Cerebellar cortex (tissue), 1 donor: ENCODE measurements at places on chromosomes 2 and 18.

DNA sequence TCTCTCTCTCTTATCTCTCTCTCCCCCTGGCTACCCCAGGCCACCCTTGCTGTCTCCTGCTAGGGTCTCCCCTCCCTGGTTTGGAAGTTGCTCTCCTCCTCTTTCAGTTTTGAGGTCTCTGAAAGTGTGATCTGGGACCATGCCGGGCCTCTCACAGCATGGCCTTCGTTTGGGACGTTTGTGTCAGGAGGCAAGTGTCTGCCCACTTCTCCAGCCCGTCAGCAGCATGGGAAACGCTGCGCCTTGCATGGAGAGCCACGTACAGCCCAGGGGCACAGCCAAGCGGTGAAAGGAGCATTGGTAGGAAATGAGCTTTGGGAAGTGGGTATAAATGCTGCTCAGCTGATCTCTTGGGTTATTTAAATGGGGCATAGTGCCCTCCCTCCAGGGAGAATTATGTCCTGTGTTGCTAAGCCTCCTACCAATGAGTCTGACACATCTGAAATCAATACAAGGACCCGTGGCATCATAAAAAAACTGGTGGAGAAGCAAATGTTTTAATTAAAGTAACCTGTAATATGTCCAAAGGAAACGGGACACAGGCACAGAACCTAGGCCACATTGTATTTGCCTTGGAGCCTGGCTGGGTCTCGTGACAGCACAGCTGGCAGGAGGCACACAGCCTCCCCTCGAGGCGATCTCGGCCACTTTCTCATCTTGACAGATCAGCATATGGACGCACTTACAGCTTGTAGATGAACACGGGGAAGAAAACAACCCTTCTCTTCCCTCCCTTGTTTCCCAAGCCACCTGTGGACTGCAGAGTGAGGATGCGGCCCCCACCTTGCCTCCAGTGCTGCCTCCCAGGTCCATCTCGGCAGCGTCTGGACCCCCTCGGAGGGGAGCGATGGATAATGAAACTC, 72.7 kb downstream of the SH3RF3 start:
- DNase-seq, result no peak

DNA sequence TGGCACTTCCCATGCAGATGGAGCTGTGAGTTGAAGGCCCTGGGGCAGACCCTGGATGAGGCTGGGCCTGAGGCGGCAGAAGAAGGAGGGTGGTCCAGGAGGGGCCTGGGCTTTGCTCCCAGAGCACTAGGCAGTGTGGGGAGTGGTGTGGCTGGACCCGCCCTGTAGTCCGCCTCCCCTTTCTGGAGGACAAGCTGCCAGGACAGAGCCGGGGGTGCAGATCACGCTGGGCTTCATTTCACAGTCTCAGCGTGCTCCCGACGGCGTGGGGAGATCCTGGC, 49.8 kb downstream of the PTGR3 start:
- DNase-seq, result no peak

- DNase-seq, result no peak
These were observed 145.2 kb downstream of the MGAT5 start for GRCh38 chr2:134399096-134399495.

- peak; percentile 81 for DNase-seq
These were observed 79.4 kb downstream of the TMEM182 start for GRCh38 chr2:102841107-102841840.

DNA sequence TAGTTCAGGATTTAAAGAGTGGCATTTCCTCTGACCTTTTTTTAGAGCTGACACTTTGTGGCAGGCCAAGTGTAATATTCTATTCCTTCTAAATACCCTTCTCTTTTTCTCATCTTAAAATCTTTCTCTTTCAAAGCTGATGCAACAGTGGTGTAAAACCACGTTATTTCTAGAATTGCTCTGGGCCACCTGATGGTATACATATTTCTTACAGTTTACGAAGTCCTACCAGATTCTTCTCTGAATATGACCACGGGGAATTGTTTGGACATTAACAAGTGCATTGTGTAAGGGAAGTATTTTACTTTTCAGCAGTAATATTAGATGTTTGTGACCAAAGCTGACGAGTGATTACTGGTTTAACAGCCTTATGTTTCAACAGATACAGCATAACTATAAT, 109.9 kb downstream of the PTPRM start:
- DNase-seq, result no peak

- no peak for DNase-seq
These were observed 2.1 kb downstream of the IL1B start for GRCh38 chr2:112834396-112835037.

GRCh38 chr2:148201075-148202004, 180.4 kb downstream of the MBD5 start:
- DNase-seq, result peak; percentile 55

DNA sequence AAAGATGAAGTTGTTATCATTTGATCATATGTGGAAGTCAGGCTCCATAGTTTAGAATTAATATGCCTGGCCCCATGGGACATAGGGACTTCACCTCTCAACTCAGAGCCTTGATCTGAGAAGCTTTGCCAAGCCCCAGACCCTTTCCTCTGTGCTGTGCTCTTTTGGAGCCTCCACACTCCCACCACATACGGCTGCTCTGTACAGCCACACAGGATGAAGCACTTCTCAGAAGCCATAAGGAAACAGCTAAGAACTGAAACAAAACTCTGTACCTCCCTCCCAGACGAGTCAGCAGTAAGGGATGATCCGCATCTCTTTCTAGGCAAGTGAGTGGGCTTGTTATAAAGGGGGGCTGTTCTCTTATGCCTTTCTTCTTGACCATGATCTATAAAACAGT, 66.5 kb downstream of the CAB39 start:
- DNase-seq, result no peak

DNA sequence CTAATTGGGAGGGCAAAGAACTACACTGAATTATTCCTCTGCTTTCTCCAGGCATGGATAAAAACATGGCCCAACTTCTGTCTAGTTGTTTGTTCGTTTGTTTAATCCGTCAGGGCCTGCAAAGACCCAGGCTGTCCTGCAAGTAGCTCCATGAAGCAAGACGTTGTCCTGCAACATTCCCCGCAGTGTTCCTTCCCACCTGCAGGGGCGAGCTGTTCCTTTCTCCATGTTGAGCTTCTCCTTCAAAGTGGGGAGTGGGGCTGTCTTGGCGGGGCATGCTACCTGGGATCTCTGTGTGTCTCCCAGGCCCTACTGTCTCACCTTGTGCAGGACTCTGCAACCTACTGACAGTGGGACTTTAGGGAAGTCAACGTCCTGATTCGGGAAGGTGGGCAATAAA, 264.0 kb upstream of the SMIM21 start:
- no peak for DNase-seq

GRCh38 chr2:240902615-240903041, 3.5 kb upstream of the CROCC2 start:
- DNase-seq, result no peak

GRCh38 chr2:1898461-1899395, 154.4 kb upstream of the PXDN start:
- no peak for DNase-seq

- no peak for DNase-seq
These were observed 232.7 kb downstream of the TRIB2 start for GRCh38 chr2:12949406-12949805.
